Activated naive CD4-positive, alpha-beta T cell (primary cell): ENCODE measurements at places on chromosomes 12 and 14.

- no peak for DNase-seq
Observed at GRCh38 chr12:7123806-7124522, 4.7 kb downstream of the RBP5 start.

DNA sequence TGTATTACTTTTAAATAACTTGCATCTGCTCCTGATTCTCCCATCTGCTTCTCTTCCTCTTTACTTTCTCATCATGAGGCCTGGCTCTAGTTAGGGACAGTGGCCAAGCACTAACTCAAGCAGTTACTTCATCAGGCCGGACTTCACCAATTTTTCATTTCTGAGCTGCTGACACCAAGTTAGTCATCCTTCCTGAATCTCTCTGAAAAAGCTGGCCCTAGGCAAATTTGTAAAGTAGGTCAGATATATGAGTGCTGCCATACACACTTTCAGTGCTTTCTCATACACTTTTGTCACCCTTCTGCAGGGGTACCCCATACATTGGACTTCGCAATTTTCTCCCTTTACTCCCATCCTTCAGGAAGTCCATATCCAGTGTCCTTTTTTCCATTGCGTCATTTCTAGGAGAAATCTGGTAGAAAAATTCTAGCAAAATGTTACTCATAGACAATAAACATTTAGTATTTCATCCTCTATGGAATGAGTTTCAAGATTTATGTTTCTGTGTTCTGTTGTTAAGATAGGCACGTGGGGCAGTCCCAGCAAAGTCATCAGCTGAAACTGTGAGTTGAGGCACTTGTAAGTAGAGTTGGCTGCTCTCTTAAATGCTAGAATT is 276.8 kb upstream of the TMPO start:
- no peak for DNase-seq

DNA sequence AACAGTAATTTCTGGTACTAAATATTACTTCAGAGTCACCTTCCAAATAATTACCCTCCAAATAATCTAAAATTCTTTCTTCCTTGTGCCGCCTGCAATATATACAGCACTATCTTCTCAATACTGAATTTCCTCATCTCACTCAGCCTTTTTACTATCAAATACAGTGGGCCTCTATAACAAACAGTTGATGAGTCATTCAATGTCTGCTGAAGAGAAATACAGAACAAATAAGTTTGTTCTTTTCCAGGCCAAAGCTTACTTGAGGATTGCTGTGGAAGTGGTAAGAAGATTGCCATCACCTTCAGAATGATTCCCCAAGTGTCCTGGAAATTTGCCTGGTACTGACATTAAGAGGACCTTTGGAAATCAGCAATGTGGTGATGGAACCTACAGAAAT is 218.2 kb upstream of the ARHGAP5 start:
- DNase-seq, result no peak

- no peak for DNase-seq
Observed at GRCh38 chr14:47730296-47730695, 54.9 kb upstream of the MDGA2 start.

- no peak for DNase-seq
Observed at GRCh38 chr12:91685917-91686316, 459.7 kb downstream of the BTG1 start.

- no peak for DNase-seq
Observed at GRCh38 chr14:55065411-55065810, 14.0 kb downstream of the MAPK1IP1L start.

- no peak for DNase-seq
Observed at GRCh38 chr14:60510254-60510950, 1.5 kb downstream of the SIX6 start.

DNA sequence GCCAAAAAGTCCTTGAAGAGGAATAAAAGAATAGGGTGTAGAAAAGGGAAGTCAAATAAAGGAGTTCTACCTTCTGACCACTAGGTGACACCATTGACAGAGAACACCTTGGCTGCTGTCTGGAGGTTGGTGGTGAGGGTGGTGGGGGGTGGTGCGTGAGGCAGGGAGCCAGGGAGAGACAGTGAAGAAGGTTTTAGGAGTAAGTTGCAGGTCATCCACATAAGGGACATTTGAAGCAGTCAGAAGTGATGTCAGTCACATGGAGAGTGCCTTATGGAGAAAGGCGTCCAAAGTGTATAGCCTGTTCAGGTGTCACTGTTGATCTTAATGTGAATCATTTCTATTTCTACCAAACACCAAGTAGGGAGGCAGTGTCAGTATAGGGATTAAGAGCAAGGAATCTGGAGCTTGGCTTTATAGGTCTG is 279.3 kb upstream of the DDHD1 start:
- DNase-seq, result no peak

DNA sequence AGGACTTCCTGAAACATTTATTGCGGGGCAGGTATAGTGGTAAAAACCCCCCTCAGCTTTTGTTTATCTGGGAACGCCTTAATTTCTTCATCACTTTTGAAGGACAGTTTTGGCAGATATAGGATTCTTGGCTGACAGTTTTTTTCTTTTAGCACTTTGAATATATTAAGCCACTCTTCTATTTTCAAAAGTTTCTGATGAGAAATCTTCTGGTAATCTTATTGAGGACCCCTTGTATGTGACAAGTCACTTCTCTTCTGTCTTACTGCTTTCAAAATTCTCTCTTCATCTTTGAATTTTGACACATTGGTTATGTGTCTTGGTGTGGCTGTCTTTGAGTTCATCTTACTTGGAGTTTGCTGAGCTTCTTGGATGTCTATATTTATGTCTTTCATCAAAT is 59.1 kb downstream of the ATP23 start:
- no peak for DNase-seq

DNA sequence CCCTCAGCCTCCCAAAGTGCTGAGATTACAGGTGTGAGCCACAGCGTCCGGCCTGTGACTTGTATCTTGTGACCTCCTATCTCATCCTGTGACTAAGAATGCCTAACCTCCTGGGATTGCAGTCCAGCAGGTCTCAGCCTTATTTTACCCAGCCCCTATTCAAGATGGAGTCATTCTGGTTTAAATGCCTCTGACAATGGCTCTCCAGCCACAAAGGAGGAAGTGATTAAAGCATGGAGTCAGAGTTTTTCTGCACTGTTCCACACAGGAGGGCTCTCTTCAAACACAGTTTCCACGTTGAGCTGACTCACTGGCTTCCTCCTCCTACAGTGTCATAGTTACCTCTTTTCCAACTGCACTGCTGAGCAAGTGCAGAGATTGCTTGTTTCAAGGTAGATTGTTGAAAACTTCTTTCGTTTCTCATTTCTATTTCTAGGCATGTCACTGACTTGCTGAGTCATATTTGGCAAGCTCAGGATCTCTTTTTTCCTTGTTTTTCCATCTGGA is 383.8 kb downstream of the PCNX1 start:
- DNase-seq, result no peak

DNA sequence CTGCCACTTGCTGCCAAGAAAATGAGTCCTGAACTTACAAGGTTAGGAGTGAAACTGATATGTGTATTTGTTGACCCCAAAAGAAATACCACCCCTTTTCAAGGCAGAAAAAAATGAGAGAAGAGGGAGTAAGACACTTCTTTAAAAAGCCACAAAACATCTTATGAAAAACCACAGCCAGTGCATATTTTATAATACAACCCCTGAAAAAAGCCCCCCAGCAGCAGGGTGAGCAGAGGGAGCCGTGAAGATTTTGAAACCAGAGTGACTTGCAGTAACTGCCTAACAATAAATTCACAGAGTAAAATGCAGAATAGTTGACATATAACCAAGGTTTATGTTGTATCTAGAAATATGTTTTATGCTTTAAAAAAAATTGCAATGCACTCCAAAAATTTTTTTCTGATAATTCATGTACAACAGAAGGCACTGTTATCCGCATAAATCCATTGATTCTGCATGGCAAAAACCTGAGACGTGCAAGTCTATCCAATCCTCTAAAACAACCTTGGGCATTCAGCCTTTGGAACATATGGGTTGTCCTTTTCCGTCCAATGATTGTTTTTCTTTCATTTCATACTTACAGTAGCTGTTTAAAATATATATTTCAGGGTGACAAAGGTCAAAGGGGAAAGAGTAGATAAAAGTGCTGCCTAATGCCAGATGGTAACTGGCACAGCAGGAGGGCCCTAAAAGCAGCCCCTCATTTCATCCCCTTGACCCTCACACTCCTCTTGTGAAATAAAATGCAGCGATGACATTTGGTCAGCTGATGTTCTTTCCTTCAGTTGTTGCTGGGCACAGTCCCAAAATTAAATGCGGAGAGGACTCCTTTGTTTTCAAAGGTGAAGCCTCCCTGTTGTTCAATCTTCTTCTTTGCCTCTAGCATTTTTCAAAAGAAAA is 65.3 kb downstream of the IPO8 start:
- no peak for DNase-seq

GRCh38 chr14:106511006-106511799 is 984.8 kb downstream of the TMEM121 start:
- DNase-seq, result no peak

DNA sequence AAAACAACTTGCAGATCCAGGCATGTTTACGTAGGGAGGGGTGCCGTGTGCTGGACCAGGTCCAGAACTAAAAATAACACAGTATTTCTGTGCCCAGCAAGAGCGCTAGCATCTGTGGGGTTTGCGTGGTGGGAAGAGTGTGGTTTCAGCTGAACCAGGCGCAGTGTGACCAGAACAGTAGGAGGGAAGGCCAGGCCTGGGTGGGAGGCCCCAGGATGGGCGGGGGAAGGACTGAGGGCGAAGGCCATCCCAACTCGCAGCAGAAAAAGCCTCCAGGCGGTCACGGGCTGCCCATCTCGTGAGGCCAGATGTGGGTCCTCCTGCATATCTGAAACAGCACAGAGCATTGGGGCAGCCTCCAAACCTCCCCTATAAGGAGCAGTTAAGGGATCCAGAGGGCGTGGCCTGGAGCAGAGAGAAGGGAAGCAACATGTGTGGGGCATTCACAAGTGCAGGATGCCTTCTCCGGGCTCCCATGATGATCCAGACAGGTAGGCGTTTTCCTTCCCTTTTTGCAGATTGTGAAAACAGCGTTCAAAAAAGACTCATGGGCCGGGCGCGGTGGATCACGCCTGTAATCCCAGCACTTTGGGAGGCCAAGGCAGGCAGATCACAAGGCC is 17.8 kb upstream of the CD9 start:
- DNase-seq, result no peak

DNA sequence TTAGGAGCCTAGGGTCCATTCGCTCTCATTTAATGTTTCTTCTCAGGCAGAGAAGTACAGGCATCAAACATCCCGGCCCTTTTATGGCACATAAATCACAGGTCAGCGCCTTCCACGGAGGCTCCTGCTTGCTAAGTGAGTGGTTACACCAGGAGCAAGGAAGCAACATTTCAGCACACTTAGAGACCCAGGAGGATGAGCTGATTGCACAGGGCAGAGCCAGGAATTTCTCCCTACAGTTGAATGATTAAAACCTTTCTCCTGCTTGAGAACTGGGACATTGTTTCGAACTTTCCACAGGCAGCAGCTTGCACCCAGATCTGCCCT is 233.4 kb downstream of the SPTSSA start:
- DNase-seq, result no peak

DNA sequence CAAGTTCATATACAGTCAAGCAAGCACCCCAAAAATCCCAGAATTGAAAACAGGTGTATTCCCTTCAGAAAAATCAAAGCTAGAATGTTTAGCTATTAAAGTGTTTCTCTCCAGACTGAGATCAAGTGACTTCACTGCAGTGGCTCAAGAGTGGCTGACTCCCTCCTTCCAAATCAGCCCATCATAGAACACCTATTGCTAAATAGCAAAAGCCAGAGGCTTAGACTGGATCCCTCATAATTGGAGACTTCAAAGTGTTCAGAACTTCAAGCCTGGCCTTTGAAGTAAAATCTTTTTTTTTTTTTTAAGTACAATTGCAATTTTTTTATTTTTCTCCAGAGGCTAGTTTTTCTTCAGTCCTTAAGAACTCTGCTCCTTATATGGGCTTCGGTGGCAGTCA is 50.0 kb upstream of the CERS5 start:
- no peak for DNase-seq

- no peak for DNase-seq
Observed at GRCh38 chr12:67482751-67483661, 165.5 kb upstream of the DYRK2 start.
